ENCODE measurements at places on chromosomes 12 and 14. TPM values are rescaled to one million over a fixed set of nuclear protein-coding genes. Genes with fewer than 3 reads are reported as not detected.
A peak's percentile ranks its signal among the peaks of the same experiment; 100 is the strongest.

The GPATCH2L gene
- total RNA-seq: 50.5 TPM

The MYF6 gene
- total RNA-seq: not detected

The NRIP2 gene
- 10.5 TPM for total RNA-seq

The RIN3 gene
- total RNA-seq: 7.7 TPM

The ZNF384 gene
- total RNA-seq: 29.1 TPM

The RNF10 gene
- 169 TPM for total RNA-seq

DNA sequence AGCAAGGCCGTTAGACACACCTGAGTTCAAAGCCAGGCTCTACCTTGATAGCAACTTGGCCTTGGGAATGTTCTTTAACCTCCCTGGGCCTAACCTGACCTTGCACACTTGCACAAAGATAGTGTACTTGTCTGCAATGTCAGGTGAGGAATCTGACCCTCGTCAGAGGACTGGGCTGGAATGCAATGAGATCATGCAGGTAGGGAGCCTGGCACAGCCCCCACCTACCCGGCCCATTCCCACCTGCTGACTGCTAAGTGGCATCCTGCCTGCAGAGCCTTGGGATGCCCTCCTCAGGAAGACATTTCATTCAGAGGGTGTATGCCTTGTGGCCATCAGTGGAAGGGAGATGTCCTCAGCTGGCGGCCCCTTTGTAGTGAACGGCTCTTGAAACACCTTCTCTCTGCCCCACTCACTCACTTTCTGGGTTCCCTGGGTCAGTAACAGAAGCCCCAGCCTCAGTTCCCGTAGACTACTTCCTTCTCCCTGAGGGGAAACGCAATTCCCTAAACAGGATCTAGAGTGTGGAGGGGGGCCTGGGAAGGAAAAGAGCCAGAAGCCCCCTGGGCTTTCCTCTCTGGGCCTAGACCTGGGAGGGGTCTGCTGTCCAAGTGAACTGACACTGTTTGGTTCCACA lies 68.0 kb upstream of the DICER1 start:
- no peaks in the 10 kb centered on the region for H3K36me3 ChIP-seq
- no peak overlapping the region for H3K27ac ChIP-seq
- no peak for DNase-seq
- H3K27me3 ChIP-seq: no peaks in the 10 kb centered on the region

- peak; percentile 70 for DNase-seq
- H3K27me3 ChIP-seq: no peaks in the 10 kb centered on the region
- no peak overlapping the region for H3K4me3 ChIP-seq
- H3K36me3 ChIP-seq: no peaks in the 10 kb centered on the region
Measured at GRCh38 chr12:95336387-95337067, 118.9 kb downstream of the VEZT start.

GRCh38 chr12:53219956-53220693 lies 11.9 kb downstream of the RARG start:
- H3K27me3 ChIP-seq: no peaks in the 10 kb centered on the region
- H3K27ac ChIP-seq: peak overlapping the region; percentile 99

- H3K36me3 ChIP-seq: no peaks in the 10 kb centered on the region
- H3K4me3 ChIP-seq: no peak overlapping the region
- no peak for DNase-seq
- no peak overlapping the region for H3K27ac ChIP-seq
Measured at GRCh38 chr12:124884587-124885438, 21.1 kb upstream of the SCARB1 start.

- no peak overlapping the region for H3K4me3 ChIP-seq
- H3K4me1 ChIP-seq: no peaks in the 10 kb centered on the region
- H3K27me3 ChIP-seq: no peaks in the 10 kb centered on the region
- H3K36me3 ChIP-seq: no peaks in the 10 kb centered on the region
- no peak for DNase-seq
- H3K27ac ChIP-seq: no peak overlapping the region
Measured at GRCh38 chr12:23084236-23084995, 459.4 kb downstream of the ETNK1 start.

- H3K27me3 ChIP-seq: no peaks in the 10 kb centered on the region
- no peak overlapping the region for H3K4me3 ChIP-seq
- H3K4me1 ChIP-seq: no peaks in the 10 kb centered on the region
- no peak for DNase-seq
- no peak overlapping the region for H3K27ac ChIP-seq
Measured at GRCh38 chr12:29734734-29735133, 49.0 kb downstream of the TMTC1 start.

GRCh38 chr14:52269982-52270381 lies 2.5 kb downstream of the PTGDR start:
- H3K36me3 ChIP-seq: no peaks in the 10 kb centered on the region
- H3K27ac ChIP-seq: no peak overlapping the region
- DNase-seq: peak; percentile 31
- H3K4me1 ChIP-seq: no peaks in the 10 kb centered on the region
- no peaks in the 10 kb centered on the region for H3K27me3 ChIP-seq

DNA sequence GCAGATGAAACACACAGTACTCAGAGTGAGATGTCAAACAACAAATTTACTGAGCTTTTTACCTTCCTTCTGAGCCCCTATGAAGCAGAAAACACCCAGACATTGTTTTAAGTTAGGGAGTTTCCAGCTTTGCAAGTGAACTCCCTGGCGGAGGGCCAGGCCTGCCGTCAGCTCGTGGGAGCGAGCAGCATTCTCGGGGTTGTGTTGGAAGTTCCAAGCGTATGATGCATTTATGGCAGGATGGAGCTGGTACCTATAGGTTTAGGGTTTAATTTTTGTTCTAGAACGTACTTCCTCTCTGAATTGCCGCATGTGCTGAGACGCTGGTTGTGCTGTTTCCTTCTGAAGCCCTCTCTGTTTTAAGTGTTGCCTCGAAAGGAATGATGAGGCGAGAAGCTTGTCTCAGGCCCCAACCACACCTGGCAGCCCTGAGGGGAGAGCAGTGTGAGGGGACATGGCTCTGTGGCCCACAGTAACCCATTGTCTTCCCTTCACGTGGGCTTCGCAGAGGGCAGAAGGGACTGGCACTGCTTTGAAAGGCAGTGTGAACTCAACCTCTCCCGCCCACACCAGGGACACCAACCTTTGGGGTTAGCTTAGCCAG lies 76.6 kb downstream of the SSPN start:
- H3K36me3 ChIP-seq: no peaks in the 10 kb centered on the region
- H3K4me1 ChIP-seq: no peaks in the 10 kb centered on the region
- no peak overlapping the region for H3K4me3 ChIP-seq
- no peaks in the 10 kb centered on the region for H3K27me3 ChIP-seq
- peak overlapping the region; percentile 40 for H3K27ac ChIP-seq

- no peak overlapping the region for H3K4me3 ChIP-seq
- H3K36me3 ChIP-seq: no peaks in the 10 kb centered on the region
- no peak overlapping the region for H3K27ac ChIP-seq
- no peaks in the 10 kb centered on the region for H3K27me3 ChIP-seq
- DNase-seq: no peak
Measured at GRCh38 chr14:24840204-24840893, 206.4 kb upstream of the GZMB start.

DNA sequence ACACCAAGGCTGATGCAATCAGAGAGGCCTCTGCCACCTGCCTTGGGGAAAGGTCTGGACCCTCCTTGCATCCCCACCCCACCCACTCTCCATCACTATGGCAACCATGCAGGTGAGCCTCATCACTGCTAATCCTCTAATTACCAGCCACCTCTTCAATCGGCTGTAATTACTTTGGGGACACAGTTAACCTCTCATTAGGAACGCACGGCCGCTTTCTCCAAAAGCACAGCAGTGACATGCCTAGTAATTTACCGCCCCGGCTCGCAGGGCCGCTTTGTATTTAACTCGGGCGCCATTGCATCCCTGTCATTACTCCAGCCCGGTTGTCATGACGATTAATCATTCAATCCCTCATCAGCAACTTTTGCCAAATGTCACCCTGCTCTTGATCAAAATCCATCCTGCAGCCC lies 36.3 kb upstream of the FAM222A start:
- no peaks in the 10 kb centered on the region for H3K36me3 ChIP-seq
- no peak for DNase-seq
- no peaks in the 10 kb centered on the region for H3K27me3 ChIP-seq

DNA sequence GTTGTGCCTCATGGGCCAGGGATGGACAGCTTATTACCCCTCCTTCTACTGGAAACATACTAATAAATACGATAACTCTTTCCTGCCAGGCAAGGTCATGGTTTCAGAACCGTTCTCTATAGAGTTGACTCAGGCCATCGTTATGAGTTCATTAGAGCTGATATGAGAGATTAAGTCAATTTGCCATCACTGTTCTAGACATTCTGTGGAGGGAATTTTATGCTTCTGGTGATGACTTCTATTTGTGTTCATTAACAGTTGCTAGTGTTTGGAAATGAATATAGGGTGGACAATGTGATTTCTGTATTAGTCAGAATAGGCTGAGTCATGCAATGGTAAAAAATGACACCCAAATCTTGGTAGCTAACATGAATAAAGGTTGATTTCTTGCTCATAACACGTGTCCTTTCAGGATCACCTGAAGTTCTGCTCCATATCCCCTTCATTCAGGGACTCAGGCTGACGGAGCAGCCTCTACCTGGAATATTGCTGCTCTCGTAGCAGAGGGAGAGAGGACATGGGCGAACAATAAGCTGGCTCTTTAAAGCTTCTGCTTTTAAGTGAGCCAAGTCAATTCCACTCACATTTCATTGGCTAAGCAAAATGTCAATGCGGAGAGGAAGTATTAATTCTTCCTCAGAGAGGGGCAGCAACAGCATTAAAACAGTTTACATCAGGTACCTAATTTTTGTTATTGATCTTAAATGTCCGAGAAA lies 18.5 kb upstream of the TBPL2 start:
- H3K4me3 ChIP-seq: no peak overlapping the region
- no peaks in the 10 kb centered on the region for H3K36me3 ChIP-seq
- H3K27ac ChIP-seq: no peak overlapping the region
- DNase-seq: no peak
- H3K4me1 ChIP-seq: no peaks in the 10 kb centered on the region

DNA sequence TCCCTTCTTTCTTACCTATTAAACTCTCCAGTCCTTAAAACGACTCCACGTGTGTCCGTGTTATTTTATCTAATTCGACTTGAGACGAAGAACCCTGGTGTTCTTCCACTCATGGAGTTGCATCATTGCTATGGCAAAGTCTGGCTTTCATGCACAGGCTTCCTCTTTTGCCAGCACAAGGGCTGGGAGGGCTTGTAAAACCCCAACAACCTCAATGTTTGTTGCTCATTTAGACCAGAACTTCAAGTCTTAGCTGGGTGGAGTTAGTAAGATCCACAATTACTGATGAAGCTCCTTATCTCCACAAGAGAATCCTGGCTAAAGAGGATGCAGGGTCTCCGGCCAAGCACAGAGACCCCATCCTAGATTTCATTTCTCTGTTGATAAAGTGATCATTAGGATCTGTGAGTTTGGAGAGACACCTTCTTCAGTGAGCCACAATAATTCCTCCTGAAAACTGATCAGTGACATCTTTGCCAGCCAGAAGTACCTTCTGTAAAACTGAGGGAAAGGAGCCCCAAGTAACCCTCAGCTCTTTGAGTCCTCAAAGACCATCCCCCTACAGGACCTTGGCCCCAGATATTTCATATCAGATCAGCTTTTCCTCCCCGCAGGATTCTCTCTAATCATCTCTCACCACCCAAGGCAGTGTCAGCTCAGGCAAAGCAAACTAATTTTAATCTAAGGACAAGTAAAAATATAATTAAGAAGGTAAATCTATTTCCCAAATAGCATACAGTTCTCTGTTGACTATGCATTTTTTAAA lies 514.6 kb downstream of the FUT8 start:
- no peak overlapping the region for H3K27ac ChIP-seq
- no peaks in the 10 kb centered on the region for H3K36me3 ChIP-seq
- H3K27me3 ChIP-seq: no peaks in the 10 kb centered on the region
- no peaks in the 10 kb centered on the region for H3K4me1 ChIP-seq
- no peak for DNase-seq

DNA sequence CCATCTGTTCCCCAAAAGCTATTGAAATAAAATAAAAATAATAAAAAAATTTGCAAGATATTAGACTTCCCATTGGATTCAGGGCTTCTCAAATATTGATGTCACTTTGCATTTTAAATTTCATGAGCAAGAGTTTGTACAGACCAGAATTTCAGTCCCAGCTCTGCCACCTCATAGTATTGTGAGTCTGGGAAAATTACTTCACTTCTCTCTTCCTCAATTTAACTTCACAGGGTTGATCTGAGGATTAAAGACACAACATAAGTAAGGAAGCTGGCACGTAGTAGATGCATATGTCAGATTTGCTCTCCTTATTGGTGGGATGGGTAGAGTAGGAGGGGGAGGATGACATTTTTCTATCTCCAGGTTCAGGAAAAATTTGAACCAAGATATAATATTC lies 32.8 kb downstream of the COX8C start:
- no peak overlapping the region for H3K4me3 ChIP-seq
- no peaks in the 10 kb centered on the region for H3K36me3 ChIP-seq
- no peaks in the 10 kb centered on the region for H3K4me1 ChIP-seq
- H3K27me3 ChIP-seq: no peaks in the 10 kb centered on the region
- DNase-seq: no peak
- H3K27ac ChIP-seq: no peak overlapping the region

GRCh38 chr14:100083706-100084105 lies 18.5 kb downstream of the EVL start:
- no peaks in the 10 kb centered on the region for H3K36me3 ChIP-seq
- H3K27me3 ChIP-seq: no peaks in the 10 kb centered on the region
- H3K4me3 ChIP-seq: no peak overlapping the region
- H3K4me1 ChIP-seq: no peaks in the 10 kb centered on the region
- no peak overlapping the region for H3K27ac ChIP-seq
- no peak for DNase-seq

GRCh38 chr12:132771126-132771838 lies 9.7 kb upstream of the ANKLE2 start:
- H3K36me3 ChIP-seq: no peaks in the 10 kb centered on the region
- no peak overlapping the region for H3K27ac ChIP-seq
- no peak overlapping the region for H3K4me3 ChIP-seq
- no peak for DNase-seq

DNA sequence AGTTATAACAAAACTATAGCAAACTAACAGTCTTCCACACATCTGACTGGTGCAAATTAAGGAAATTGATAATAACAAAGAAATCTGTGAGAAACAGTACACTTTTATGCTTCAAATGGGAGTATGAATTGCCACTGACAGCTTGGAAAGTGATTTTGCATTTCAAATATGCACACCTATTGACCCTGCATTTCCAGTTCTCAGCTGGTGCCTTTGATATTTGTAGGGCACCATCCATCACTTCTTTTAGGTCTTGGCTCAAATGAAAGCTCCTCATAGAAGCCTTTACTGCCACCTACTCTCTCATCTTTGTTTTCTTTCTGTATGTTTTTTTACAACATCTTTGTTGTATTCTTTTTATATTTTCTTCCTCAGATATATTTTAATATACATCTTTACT lies 125.1 kb downstream of the ST8SIA1 start:
- H3K27ac ChIP-seq: no peak overlapping the region
- no peaks in the 10 kb centered on the region for H3K4me1 ChIP-seq
- DNase-seq: no peak
- H3K36me3 ChIP-seq: no peaks in the 10 kb centered on the region

GRCh38 chr12:107553211-107553765 lies 132.3 kb upstream of the PWP1 start:
- H3K36me3 ChIP-seq: no peaks in the 10 kb centered on the region
- H3K4me1 ChIP-seq: no peaks in the 10 kb centered on the region
- DNase-seq: no peak
- no peak overlapping the region for H3K27ac ChIP-seq
- no peaks in the 10 kb centered on the region for H3K27me3 ChIP-seq

Data from uterus (tissue), 4 donors.